ENCODE measurements at places on chromosomes 1 and 21.
A peak's percentile ranks its signal among the peaks of the same experiment; 100 is the strongest.

- peak; percentile 38 for DNase-seq
Observed at GRCh38 chr1:179002552-179003345, 22.9 kb upstream of the FAM20B start.

GRCh38 chr1:223776826-223777454, 64.6 kb downstream of the CAPN2 start:
- no peak for DNase-seq

DNA sequence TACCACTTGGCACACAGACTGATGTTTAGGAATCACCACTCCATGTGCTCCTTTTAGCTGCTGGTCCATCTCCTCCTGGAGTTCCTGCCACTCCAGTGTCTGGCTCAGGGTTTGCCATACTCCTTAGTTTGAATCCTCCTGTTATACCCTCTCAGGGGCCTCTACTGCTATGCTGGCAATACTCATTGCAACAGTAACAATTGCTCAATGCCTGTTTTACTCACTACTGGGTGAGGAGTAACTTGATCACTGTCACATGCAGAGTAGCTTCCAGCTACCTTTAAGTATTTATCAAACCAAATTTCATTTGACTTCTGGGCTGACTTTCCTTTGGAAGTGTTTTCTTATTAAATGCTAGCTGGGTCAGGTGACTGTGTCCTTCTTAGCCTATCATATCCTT, 107.2 kb upstream of the WLS start:
- no peak for DNase-seq

- DNase-seq = no peak
Observed at GRCh38 chr1:225617479-225617878, 35.4 kb downstream of the ENAH start.

DNA sequence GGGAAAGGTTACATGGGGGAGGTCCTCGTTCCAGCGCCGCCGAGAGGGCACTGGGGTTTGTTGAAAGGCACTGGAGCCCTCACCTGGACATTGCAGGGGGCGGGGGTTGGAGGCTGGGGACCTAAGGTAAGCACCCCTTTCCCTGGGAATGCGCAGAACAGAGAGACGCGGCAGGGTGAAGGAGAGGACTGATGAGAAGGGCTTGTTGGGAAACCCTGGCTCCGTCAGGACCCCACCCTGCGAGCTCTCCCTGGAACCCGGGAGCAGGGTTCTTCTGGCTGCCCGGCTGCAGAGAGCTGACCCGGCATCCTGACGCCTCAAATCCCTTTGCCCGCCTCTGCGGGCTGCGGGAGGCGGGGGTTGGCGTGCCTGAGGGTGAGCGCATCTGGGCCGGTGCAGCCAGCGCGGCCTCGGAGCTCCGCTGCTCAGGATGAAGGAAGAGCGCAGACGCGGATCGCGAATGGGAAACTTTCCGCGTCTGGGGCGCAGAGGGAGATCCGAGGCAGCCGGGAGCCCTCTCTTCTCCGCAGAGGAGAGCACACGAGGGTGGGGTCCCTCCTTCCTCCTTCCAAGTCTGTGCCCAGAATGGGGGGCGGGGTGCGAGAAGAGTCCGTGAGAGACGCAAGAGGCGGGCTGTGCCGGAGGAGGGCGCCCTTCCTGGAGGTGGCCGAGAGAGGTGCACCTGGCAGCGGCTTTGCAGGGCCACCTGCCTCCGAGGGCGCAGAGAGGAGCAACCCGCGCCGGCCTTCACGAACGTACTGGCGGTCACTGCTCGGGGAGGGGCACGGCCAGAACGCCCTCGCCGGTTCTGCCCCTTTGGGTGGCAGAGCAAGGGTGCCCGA, 2.4 kb downstream of the IGSF21 start:
- DNase-seq = no peak

DNA sequence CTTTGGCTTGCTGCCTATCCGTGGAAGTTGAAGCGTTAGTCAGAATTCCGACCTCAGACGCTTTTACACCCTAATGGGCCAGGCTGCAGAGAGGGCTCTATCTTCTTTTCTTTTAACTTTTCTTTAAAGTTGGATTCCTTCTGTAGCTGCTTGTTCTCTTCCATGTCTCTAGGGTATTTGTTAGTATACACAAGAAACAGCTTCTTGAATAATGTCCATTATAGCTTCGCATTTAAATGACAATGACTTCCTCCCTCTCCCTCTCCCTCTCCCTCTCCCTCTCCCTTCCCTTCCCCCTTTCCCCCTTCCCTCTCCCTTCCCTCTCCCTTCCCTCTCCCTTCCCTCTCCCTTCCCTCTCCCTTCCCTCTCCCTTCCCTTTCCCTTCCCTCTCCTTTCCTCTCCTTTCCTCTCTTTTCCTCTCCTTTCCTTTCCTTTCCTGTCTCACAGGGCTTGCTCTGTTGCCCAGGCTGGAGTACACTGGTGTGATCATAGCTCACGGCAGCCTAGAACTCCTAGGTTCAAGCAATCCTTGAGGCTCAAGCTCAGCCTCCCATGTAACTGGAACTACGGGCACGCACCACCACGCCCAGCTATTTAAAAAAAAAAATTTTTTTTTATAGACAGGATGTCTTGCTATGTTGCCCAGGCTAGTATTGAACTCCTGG, 33.0 kb downstream of the RIPPLY3 start:
- DNase-seq = no peak

GRCh38 chr21:20570824-20571232, 427.4 kb upstream of the NCAM2 start:
- DNase-seq = no peak

DNA sequence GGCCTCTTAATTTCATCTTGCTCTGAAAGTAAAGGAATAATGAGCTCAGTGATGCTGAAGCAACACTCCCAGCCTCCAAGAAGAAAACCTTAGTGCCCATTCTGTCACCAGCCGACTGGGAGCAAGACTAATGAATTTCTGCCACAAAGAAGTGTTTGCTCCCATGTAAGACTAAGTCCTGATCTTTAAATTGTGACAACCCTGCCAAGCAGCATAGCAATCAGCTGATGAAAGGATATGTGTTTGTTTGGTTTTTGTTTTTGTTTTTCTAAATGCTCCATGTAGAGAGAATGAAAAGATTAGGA, 113.7 kb upstream of the PALMD start:
- DNase-seq = no peak

- DNase-seq = no peak
Observed at GRCh38 chr1:8706995-8707396, 110.4 kb downstream of the RERE start.

DNA sequence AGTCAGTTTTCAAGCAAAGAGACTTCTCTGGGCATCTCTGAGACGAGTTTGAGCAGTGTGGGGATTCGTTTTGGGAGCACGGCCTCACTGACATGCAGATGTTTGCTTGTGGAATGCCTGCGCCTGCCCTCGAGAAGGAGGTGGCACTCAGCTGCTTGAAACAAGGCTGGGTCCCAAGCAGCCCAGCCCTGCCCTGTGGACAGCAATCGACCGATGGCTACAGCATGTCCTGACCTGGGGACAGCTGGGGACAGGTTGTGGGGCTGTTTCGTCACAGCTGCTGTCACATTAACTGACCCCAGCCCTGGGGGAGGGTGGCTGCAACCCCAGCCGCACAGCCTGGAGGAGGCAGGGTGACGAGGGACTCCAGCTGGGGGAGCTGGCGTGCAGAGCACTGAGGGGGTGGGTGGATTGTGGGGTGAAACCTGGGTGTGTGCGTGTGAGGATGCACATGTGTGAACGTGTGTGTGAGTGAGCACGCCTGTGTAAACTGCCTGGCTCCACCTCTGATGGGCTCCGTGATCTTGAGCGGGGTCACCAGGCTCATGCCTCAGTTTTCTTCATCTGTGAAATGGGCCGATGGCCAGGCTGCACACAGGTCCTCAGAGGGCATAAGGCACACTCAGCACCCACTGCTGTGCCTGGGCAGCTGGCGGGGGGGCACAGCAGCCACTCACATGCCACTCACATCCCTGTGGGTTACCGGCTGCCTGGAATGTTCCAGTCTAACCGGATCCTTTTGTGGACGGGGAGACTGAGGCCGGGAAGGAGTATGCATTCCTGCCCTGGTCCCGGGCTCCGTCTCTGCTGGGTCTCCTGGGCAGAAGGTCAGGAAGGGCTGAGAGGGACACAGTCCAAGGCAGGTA, 49.3 kb downstream of the COL18A1 start:
- no peak for DNase-seq

DNA sequence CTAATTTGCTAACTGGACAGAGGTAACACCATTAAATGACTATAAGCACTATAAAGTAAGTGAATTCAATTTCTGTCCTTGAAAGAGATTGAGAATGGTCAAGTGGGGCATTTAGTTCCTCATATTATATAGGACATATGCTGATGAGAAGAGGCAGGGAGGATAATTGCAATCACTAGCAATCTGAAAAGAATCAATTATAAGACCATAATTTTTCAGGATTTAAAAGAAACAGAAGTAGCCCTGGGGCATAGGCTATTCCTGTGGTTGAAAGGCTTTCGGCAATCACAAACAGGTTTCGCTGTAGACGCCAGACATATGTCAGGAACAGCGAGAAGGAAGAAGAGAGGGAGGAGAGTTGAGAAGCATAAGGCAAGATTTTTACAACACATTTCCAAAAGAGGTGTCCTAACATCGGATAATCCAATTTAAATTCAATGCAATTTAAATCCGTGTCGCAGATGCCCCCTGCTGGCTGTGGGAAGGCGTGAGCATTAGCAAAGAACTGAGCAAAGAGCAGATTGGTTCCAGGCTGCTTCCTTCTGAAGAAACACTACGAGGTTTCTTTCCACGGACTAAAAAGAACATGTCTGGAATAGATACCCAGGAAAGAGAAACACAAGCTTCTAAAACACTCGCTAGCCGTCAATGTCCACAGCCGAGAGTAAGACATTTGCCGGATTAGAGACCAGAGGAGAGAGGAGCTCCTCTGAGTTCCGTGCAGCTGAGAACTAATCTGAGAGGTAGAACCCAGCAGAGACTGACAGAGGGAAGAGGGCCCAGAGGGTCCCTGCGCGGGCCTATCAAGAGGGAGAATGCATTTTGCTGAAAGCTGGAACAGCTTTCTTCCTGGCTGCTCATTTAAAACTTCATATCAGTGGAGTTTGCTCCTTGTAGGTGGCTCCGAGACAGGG, 27.9 kb downstream of the RGS5 start:
- DNase-seq = peak; percentile 2

GRCh38 chr1:7501084-7501491, 270.0 kb upstream of the VAMP3 start:
- no peak for DNase-seq

GRCh38 chr1:225617956-225618355, 35.0 kb downstream of the ENAH start:
- DNase-seq = no peak

DNA sequence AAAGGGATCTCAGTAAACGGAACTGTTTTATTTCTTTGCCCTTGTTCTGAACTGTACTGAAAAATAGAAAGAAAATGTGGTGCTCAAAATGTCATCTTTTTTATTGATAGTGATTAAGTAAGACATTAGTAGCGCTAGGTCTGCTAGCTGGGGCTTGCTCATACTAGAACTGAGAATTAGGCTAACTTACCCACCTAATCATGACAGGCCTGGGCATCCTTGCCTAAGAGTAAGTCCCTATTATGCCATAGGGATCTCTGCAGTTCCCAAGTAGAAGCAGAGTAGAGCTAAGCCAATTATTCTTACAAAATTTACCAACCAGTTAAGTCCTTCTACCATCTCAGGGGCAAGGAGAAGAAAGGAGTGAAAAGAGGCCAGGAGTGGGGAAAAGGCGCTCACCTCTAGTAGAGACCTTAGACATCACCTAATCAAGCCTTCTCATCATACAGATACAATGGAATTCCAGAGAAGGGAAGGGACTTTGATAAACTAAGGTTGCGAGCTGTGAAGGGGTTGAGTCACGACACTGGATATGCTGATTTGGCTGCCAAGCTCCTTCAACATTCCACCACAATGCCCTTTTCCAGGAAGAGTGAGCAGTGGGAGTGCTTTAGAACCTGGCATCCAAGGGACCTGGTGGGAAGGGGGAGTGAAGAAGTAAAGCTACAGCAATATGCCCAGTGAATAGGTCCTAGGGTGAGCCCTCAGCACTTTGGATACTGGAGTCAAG, 27.7 kb upstream of the RPTN start:
- no peak for DNase-seq

- DNase-seq = no peak
Observed at GRCh38 chr1:39103328-39104157, 77.4 kb downstream of the NDUFS5 start.

DNA sequence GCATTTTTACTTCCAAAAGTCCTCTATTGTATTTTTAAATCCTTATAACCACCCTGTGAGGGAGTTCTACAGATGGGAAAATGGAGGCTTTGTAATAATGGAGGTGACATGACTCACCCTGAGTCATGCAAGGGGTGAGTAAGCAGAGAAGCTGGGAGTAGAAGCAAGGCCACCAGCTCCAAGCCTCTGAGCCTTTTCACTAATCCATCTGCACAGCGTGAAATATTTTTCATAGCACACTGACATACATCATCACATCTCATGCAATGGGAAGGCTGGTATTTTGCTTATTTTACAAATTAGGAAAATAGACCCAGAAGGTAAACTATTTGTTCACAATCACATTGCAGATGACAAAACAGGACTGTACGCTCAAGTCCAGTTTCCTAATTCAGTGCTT, 96.9 kb downstream of the KCNH1 start:
- peak; percentile 4 for DNase-seq

DNA sequence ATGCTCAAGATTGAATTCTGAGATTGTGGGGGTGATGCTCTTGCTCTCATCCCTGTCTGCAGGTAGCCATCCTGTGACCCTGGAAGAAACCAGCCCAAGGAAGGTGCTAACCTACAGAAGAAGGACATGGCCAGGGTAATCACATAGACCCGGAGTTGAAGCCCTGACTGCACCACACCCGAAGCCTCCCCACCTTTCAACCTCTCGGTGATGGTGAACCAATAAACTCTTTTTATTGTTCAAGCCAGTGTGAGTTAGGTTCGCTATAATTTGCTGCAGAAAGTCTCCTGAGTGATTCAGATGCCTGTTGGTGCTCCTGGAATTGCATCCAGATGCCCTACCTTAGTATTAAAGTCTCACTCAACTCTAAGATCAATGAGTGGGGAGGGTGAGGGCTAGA, 163.6 kb downstream of the PLPP3 start:
- no peak for DNase-seq

DNA sequence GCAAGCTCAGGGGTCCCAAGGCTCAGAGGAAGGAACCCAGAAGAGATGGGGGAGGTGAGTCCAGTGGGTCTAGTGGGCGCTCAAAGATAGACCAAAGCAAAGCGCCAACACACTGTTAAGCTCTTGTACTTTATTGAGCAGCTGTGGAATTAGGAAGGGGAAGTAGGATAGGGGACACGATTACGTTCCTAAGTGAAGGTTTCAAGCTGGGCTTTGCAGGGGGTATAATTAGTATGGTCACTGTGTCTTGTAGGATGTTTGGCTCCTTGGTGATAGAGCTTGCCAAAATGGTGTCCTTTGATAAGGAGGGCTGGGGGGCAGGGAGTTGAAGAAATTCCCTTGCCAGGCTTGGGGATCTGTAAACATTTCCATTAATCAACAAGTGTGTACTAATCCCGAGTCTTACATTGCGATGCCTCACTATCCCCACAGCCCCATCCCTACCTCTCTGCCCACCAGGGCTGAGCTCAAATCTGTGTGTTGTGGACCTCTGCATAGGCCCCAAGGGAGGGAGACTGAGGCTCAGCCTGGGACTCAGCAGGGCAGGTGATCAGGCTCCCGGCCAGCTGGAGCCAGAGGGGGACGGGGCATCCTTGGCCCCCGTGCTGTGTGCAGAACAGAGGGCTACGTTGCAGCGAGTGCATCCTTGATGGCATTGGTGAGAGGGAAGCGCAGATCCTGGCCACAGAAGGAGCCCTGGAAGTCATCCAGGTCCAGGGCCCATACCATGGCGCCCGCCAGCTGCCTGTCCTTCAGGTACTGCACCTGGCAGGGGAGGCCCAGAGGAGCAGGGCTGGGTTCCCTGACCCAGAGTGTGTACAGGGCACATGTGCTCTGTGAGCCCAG, 3.4 kb upstream of the MYBPH start:
- no peak for DNase-seq

All from stimulated activated CD4-positive, alpha-beta T cell treated with anti-CD3 and anti-CD28 coated beads, Interleukin-2, amount 100 ng/mL, for 4 hours (primary cell).